Activated naive CD4-positive, alpha-beta T cell treated with anti-CD3 and anti-CD28 coated beads, Interleukin-2, amount 10 ng/mL, durations not matched to agents 7 days and 5 days (primary cell): ENCODE measurements at places on chromosomes 7 and 10.
A peak's percentile ranks its signal among the peaks of the same experiment; 100 is the strongest.

GRCh38 chr7:25894002-25894901 lies 257.7 kb upstream of the NFE2L3 start:
- peak; percentile 49 for DNase-seq
- peaks cover 1% of the 10 kb centered on the region for H3K36me3 ChIP-seq
- H3K4me3 ChIP-seq = no peak overlapping the region
- peaks cover 29% of the 10 kb centered on the region for H3K4me1 ChIP-seq
- peak overlapping the region; percentile 43 for H3K27ac ChIP-seq

DNA sequence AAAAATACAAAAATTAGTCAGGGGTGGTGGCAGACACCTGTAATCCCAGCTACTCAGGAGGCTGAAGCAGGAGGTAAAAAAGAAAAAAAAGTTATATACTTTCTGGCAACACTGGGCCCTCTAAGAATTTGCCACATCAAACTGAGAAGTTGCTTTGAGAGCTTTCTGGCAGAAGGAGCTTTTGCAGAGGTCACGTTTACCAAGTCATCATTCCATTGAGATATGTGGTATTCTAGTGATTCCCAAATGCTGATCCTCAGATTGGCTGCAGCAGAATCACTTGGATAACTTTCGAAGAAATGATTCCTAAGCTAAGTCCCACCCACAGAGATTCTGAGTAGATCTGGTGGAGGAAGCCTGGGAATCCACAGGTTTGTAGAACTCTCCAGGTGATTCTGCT lies 80.5 kb downstream of the ADAM22 start:
- no peaks in the 10 kb centered on the region for H3K27me3 ChIP-seq
- no peaks in the 10 kb centered on the region for H3K36me3 ChIP-seq
- no peak for DNase-seq
- no peak overlapping the region for H3K4me3 ChIP-seq
- H3K4me1 ChIP-seq = no peaks in the 10 kb centered on the region

DNA sequence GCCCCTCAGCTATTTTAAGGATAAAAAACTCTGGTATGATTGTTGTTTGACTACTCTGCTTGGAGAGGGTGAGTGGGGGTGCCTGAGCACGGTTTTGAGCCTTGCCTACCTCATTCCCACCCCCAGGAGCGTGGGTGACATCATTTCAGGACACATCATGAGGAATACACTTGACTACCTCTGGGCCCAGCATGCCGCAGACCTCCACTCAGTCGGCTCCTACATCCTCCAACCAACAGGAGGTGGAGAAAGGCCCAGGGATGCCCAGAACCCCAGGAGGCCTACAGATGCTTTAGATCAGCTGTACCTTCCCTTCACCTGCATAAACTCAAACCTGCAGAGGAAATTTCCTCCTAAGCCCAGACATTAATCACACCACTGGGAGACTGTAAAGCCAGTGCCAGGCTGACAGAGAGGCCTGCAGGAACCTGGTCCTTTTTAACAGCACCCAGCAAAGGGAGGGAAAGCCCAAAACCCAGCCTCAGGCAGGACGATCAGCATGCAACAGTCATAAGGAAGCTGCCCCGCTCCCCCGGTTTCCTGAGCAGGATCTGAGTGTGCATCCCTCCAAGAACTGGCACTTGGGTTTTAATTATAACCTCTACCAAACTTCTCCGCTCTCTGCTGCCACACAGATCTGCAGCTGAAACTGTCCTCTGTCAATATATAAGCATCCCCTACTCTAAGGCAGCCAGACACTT lies 61.7 kb upstream of the ZNRF2 start:
- no peaks in the 10 kb centered on the region for H3K36me3 ChIP-seq
- no peak overlapping the region for H3K27ac ChIP-seq
- DNase-seq = no peak
- H3K4me3 ChIP-seq = no peak overlapping the region
- no peaks in the 10 kb centered on the region for H3K4me1 ChIP-seq

DNA sequence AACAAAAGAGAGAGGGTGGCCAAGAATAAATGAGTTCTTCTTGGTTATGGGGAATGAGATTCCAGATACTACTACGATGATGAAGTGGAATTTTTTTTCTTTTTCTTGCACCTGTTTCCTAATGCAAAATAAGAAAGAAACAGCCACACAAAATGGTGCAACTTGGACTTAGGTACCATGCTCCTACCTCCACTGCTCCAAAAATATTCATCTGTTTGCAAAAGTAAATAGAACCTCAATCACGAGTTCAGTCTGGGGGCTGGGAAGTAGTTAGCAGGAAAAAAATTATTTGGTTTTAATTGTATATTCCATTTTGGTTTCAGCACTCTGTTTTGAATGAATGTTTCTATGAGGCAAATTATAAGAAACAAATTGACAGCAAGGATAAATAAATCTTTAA lies 73.5 kb downstream of the SLC25A13 start:
- H3K27me3 ChIP-seq = no peaks in the 10 kb centered on the region
- no peaks in the 10 kb centered on the region for H3K4me1 ChIP-seq
- no peak overlapping the region for H3K27ac ChIP-seq
- H3K4me3 ChIP-seq = no peak overlapping the region
